ENCODE measurements at places on chromosomes 5 and 9.

DNA sequence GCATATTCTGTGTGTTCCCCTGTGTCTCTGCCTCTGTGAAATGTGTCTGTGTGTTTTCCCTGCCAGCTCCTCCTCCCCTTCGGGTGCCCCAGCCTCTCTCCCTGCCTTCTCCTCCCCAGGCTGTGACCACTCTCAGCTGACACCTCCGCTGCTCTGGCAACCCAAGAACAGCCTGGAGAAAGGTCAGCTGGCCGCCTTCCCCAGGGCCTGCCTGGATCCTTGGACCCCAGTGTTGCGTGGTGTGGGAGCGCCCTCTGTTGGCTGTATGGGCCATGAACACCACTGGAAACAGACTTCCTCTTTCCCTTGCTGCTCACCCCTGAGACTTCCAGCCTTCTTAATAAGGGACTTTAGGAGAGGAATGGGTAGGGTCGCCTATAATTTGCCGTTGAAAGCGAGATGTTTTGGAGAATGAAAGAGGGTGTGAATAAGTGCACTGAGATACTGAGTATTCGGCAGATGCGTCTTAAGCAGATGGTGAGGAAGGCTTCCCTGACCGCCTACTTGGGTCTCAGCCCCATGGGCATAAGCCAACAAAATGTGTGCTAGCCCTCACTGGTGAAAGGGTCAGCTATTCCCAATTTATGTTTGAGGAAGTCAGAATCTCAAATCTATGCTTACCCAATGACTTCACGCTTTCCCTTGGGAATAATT is 114.9 kb upstream of the TRIM32 start:
- no peak for DNase-seq

GRCh38 chr9:16335788-16336580 is 534.5 kb downstream of the BNC2 start:
- DNase-seq: no peak

GRCh38 chr5:87746891-87747377 is 334.2 kb upstream of the CCNH start:
- DNase-seq: no peak

- DNase-seq: no peak
Observed at GRCh38 chr5:143319437-143320227, 83.9 kb downstream of the NR3C1 start.

DNA sequence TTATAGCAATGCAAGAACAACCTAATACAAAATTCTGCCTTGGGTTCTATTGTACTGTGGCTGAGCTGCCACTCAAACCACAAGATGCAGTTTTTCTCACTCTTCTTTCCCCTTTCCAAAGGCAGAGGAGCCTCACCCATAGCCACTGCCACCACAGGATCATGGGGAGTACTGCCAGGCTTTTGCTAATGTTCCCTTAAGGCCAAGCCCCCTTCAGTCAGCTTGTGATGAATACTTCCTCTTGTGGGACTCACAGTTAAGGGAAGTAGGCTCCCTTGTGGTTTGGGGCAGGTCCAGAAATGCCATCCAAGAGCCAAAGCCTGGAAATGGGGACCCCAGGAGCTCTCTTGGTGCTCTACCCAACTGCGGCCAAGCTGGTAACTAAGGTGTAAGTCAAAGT is 258.7 kb downstream of the SPATA31D1 start:
- DNase-seq: no peak

DNA sequence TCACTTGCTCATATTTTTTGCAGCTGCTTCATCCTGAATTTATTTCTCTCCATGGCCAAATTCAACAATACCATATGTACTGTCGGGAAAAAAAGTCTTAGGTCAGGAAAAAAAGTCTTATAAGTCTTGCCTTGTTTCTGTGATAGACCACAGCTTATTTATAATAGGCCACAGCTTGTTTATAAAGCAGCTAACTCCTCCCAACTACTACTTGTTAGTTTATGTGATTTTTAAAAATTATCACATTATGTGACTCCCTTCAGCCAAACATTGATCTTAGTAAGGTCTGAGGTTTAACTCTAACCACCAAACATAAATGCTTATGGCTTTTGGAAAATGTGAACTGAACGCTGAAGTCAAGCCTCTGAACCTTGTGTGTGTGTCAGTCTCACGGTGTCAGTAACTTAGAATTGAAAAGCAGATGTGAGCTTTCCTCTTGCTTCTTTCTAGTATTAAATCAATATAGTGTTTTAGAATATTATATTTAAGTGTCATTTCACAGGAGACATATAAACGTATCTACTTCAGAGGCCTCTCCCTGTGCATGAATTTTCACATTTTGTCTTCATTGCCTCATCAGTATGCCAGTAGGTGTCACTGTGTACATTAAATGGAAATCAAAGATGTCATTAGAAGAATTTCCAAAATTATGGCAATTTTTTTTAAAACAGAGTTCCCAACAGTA is 51.3 kb downstream of the SNX24 start:
- DNase-seq: no peak

- no peak for DNase-seq
Observed at GRCh38 chr5:107518616-107519015, 152.1 kb downstream of the EFNA5 start.

- DNase-seq: no peak
Observed at GRCh38 chr5:34511915-34512314, 144.2 kb upstream of the RAI14 start.

GRCh38 chr5:32044939-32045338 is 129.2 kb downstream of the GOLPH3 start:
- DNase-seq: no peak

- no peak for DNase-seq
Observed at GRCh38 chr5:62082370-62082801, 223.6 kb upstream of the KIF2A start.

GRCh38 chr9:83312537-83312936 is 225.7 kb downstream of the FRMD3 start:
- DNase-seq: no peak

DNA sequence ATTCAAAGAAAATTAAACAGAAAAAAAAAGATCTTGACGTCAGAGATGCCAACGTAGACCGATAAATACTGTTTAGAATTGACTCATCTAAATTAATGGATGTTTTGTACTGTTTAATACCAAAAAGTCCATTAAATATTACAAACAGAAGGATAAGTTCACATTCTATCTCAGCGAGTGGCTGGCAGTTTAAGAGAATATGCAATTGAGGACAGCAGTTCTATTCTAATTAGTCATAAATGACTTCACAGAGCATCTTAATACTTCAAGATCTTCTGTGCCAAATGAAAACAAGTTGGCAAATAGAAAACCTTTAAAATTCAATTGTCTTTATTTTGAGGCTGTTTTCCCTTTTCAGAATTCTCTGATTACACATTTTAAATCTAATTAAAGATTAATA is 326.6 kb upstream of the NREP start:
- DNase-seq: no peak

All from stimulated activated CD4-positive, alpha-beta T cell treated with anti-CD3 and anti-CD28 coated beads, Interleukin-1b, Interleukin-23, amount 100 ng/mL, for 1 hour (primary cell).